Spleen (tissue), 13 donors: ENCODE measurements at places on chromosomes 13 and 19. TPM values are rescaled to one million over a fixed set of nuclear protein-coding genes. Genes with fewer than 3 reads are reported as not detected.

MAP1S gene
- 36.3 TPM for total RNA-seq

ZIC2 gene
- not detected for total RNA-seq

GDF15 gene
- 4.3 TPM for total RNA-seq

ZNF112 gene
- total RNA-seq: 2.7 TPM

FCER2 gene
- 60.1 TPM for total RNA-seq

F2RL3 gene
- total RNA-seq: 1.2 TPM

OR1M1 gene
- total RNA-seq: not detected

ITGBL1 gene
- total RNA-seq: not detected

DNA sequence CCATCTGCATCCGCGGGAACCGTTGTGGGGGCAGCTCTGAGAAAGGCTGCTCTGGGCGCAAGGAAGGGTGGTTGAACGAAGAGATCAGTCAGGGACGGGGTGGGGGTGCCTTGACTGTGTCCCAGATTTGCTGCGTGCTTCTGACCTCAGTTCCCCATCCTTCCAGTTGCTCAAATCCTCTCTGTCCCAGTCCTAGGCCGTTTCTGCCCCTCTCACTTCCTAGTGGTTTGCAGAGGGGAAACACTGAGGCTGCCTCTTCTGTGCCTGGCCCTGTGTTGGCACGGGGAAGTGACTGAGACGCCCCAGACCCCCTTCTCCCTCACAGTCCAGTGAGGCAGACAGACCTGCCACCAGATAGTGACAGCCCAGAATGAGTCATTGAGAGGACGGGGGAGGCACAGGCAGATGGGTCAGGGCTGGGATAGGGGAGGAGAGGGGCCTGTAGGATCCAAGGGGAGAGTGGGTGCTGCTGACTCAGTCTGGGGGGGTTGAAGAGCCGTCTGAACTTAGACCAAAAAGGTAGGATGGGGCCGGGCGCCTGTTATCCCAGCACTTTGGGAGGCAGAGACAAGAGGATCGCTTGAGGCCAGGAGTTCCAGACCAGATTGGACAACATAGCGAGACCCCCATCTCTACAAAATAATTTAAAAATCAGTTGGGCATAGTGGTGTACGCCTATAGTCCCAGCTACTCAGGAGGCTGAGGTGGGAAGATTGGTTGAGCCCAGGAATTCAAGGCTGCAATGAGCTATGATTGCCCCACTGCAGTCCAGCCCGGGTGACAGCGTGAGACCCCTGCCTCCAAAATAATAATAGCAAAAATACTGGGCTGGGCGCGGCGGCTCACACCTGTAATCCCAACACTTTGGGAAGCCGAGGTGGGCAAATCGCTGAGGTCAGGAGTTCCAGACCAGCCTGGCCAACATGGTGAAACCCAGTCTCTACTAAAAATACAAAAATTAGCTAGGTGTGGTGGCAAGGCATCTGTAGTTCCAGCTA, 26.5 kb downstream of the NUMBL start:
- DNase-seq: peak; percentile 70

DNA sequence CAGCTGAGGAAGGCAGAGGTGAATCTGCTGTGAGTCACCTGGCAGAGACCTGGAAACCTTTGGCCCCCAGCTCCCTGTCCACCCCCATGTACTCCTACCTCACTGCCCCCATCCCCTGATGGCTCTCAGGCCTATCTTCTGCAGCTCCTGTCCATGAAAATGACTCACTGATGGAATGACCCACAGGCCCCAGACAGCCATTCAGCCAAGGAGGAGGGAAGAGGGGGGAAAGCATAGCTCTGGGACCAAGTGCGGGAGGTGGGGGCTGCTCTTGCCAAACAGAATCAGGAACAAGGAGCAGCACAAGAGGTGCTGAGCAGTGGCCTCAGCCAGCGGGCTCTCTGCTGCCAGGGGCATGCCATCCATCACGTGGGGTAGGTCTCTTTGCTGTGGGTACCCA, 111.4 kb upstream of the C1QTNF9B start:
- DNase-seq: no peak

- DNase-seq: no peak
Measured at GRCh38 chr13:77611068-77611467, 75.6 kb downstream of the SCEL start.

DNA sequence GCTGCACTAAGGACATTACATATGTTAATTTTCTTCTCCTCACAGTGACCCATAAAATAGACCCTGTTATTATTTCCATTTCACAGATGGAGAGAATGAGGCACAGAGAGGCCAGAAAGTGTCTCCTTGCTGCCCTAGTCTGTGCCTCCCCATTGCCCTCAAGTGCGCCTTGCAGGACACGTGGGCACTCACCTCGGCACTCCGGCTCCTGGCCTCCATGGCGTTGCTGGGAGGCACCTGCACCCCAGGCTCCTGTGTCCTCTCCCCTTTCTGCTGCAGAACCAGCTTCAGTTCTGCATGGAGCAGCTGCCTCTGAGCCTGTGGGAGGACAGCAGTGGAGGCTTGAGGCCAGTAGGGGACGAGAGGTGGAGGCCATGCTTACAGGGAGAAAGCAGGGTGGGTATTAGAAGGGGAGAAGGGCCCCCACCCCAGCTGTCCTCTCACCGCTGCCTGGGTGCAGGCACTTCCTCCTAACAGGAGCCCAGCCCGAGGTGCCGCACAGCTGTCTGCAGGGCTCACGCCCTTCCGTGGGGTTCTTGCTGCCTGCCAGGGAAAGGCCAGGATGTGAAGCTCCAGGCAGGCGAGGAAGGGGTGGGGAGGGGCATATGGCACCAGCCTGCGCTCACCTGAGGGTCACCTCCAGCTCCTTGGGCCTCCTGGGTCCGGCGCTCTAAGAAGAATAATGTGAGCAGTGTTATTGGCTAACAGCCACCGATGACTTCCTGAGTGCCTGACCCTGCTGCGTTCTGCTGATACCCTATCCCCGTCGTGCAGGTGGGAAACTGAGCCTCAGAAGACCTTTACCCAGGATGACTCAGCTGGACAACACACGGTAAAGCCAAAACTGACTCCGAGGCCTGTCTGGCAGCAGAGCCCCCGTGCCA, 5.2 kb downstream of the PRX start:
- DNase-seq: no peak

DNA sequence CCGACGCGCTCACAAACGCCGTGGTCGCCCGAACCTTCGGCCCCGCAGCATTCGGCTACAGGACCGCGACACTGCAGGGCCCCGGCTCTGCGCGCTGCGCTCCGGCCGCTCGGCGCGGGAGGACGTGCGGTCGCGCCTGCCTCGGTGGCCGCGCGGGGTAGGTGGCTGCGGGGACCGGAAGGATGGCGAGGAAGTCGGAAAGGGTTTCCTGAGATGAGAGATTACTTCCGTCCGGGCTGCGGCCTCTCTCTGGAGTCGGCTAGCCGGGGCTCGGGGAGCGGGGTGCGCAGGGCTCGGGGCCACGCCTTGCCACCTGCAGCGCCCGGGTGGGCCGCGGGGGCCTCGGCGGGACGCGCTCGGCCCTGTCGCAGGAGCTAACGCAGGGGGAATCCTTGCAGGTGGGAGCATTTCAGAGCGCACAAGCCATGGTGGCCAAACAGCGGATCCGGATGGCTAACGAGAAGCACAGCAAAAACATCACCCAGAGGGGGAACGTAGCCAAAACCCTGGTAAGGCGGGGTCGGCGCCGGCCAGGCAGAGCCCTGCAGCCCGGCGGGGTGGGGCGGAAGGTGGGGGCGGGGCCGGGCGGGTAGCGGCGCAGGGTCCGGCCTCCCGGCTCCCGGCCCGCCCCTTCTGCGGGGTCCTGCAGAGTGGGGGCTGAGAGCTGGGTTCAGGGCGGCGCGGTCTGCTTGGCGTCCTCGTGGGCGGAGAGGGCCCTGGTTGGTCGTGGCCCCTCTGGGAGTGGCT, at the start of gene SERP2:
Gene SERP2, plus strand, starts transcription at position 224 of the 747 bp plus-strand sequence. Its CDS starts 202 bp downstream, at position 426.
- DNase-seq: no peak

DNA sequence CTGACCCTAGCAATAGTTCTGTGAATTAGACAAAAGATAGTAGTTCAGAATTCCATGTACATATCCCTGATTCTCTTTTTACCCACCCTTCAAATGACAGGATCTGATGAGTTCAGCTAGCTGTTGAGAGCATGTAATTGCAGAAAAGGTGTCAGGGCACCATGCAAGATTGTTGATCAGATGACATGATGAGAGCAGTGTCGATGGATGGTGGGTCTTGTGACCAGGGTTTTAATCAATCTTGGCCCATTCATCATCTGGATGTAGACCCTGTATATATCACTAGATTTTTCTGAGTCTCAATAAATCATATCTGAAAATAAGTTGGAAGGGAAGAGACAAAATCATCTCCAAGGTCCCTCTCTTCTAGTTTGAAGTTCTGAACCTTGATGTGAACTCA, 379.0 kb downstream of the OXGR1 start:
- DNase-seq: no peak

- no peak for DNase-seq
Measured at GRCh38 chr13:51562011-51562671, 22.1 kb upstream of the WDFY2 start.

- DNase-seq: no peak
Measured at GRCh38 chr13:110168999-110169933, 137.7 kb downstream of the COL4A1 start.

DNA sequence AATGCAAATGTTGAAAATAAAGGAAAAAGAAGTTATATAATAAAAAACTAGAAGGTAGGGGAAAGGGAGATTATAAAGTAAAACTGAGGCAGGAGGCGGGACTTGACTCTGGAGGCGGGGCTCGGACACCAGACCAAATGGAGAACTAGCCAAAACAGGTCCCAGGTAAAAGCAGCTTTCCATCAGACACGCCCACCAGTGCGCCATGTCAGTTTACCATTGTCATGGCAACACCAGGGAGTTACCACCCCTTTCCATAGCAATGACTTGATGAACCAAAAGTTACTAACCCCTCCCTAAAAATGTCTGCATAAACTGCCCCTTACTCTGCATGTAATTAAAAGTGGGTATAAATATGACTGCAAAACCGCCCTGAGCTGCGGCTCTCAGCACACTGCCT, 70.9 kb downstream of the PEPD start:
- peak; percentile 35 for DNase-seq

- DNase-seq: no peak
Measured at GRCh38 chr13:51317262-51317661, 22.2 kb upstream of the SERPINE3 start.

DNA sequence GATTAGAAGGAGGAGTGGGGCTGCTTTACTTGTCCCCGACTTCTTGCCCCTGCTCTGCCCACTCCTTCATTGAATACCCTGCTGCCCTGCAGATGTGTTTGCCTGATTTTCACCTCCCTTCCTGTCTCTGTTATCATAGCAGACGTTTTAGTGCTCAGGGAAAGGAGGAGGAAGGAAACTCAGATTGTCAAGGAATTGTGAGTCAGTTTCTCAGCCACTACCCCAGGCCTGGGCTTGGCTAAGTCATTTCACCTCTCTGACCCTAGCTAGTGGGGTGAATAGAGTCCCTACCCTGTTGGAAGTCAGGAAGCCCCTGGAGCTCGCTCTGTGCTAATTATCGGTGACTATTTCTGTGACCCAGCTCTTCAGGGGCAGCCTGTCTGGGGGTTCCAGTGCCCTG, 3.9 kb downstream of the BCKDHA start:
- no peak for DNase-seq

GRCh38 chr13:36347531-36348210, 1.5 kb upstream of the SPART start:
- no peak for DNase-seq
